Skin of body (tissue), 3 donors: ENCODE measurements at places on chromosomes 1 and 21. TPM values are rescaled to one million over a fixed set of nuclear protein-coding genes. Genes with fewer than 3 reads are reported as not detected.

The C1orf94 gene
- total RNA-seq = 0.10 TPM

DNA sequence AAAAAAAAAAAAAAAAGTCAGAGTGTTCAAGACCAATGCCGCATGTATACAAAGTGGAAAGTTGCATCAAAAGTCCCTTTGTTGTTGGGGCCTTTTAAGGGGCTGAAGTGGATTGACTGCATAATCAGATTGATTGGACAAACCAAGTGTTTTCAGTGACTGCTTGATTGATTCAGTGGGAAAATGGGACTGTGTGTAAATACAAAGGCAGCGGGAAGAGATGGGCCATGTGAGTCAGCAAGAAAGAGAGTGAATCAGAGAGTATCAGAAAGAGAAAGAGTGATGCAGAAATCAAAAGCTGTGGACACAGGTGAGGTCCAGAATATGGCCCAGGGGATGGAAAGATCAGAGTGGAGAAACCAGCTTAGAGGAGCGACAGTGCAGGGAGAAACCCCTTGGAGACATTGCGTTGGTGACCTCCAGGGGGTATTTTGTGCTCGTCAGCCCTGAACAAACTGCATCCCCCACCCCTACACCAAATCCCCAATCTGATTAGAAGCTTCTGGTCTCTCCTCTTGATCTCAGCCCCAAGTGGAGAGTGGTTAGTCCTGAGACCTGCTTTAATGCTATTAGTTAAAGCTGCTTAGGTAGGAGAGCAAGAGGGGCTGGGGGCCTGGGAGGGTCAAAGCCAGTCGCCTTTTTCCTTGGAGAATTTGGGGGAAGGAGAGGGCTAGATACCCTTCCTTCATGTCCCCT is 5.1 kb upstream of the ETV3L start:
- no peak for DNase-seq

DNA sequence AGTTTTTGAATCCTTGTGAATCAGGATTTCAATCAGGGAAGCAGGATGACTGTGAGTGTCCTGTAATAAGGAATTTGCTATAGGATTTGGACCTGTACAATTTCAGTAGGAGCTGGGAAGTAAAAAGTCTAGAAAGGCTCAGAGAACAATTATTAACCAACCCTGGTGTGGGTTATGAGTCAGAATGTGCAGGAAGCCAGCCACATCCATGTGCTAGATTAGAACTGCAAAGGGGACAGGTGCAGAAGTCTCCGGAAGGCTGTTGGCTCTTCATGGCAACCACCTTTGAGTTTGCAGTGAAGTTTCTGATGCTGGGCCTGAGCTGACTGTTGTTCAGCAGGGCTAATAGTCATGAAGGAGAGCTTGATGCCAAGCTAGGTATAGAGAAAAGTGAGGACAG is 70.7 kb downstream of the SPATA46 start:
- DNase-seq = no peak

DNA sequence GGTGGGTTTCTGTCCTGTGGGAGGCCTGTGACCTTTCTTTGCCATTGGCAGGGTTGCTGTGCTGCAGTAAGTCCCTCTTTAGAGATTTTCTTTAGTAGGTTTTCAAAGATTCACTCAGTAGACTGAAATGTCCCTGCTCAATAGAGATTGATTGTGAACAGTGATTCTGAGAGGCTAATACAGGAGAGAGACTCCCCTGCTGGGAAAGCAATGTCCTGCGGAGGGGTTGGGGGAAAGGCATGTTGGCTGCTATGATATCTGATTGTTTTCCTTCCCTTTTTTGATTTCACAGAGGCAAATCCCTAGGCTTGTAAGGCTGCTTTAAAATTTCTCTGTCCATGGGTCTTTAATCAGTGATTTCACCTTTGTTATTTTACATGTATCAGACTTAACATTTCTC is 589.9 kb downstream of the ADGRL2 start:
- DNase-seq = no peak
